ENCODE measurements at places on chromosomes 2 and 18. TPM values are rescaled to one million over a fixed set of nuclear protein-coding genes. Genes with fewer than 3 reads are reported as not detected.
A peak's percentile ranks its signal among the peaks of the same experiment; 100 is the strongest.

Gene RETSAT
- polyA plus RNA-seq = 88.0 TPM

Gene CPO
- 0.07 TPM for polyA plus RNA-seq

Gene SLC35G4
- polyA plus RNA-seq = not detected

Gene MAP3K19
- not detected for polyA plus RNA-seq

Gene ZBTB7C
- polyA plus RNA-seq = 0.01 TPM

Gene EFR3B
- 0.42 TPM for polyA plus RNA-seq

Gene EMILIN1
- polyA plus RNA-seq = 8.1 TPM

Gene ANKRD62
- polyA plus RNA-seq = not detected

Gene AP1S3
- 3.0 TPM for polyA plus RNA-seq

Gene POTEC
- not detected for polyA plus RNA-seq

Gene CHPF
- polyA plus RNA-seq = 111 TPM

Gene MC4R
- polyA plus RNA-seq = not detected

Gene HS1BP3
- polyA plus RNA-seq = 17.3 TPM

- DNase-seq = peak; percentile 23
Measured at GRCh38 chr2:121868652-121869051, 113.2 kb downstream of the TSN start.

DNA sequence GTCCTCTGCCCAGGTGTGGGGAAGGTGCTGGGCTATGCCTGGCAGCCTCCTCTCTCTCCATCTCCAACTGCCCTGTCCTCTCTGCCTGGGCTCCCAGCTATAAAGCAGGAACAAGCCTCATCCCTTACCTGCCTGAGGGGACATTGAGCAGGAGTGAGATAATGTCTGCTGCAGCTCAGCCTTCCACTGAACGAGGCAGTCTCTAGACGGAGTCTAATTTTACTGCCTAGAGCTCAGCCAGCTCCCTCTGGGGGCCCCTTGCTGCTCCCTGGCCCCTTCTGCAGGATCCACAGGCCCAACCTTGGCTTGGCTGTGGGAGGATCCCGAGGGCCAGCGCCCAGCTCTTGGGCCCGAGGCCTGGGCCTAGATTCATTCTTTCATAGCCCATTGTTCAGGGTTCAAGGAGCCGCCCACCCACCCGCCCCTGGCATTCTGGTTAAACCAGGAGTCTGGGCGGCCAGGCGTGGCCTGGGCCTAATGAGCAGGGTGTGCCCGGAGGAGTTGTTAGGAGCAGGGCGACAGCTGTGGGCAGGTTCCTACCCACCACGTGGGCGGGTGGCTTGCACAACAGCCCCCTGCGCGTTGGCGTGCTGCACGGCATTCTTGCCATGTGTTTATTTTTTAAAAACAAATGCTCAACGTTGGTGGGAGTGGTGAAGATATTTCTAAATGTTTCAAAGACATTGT, 44.6 kb downstream of the FOSL2 start:
- DNase-seq = no peak

DNA sequence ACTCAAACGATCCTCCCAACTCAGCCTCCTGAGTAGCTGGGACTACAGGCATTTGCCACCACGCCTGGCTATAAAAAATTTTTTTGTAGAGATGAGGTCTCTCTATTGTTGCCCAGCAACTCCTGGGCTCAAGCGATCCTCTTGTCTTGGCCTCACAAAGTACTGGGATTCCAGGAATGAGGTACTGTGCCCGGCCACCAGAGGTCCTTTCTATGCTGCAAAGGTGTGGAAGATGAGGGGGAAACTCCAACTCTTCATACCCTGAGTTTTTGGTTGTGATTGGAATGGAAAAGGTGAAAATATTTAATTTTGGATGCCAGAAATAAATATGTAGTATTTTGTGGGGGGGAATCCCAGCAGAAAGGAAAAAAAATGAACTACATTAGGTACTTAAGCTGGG, 36.0 kb downstream of the MRPL33 start:
- peak; percentile 36 for DNase-seq

GRCh38 chr2:200742426-200742825, 69.3 kb upstream of the BZW1 start:
- DNase-seq = no peak

DNA sequence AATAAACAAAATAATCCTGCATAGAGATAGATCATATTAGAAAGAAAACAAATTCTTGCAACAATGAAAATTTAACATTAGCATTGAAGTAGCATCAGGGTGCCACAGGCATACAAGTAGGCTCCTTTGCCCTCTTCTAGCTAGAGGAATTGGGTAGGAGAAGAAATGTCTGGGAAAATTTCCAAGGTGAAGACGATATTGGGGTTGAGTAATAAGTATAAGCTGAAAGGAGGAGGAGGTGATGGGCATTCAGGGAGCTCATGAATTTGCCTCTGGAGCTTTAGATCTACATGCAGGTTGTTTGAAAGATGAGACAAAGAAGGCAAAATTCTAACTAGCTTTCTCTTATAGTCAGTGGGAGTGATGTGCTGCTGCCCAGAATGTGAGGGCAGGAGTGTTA, 504.9 kb downstream of the CCDC85A start:
- no peak for DNase-seq

GRCh38 chr2:66753660-66754059, 318.7 kb downstream of the MEIS1 start:
- no peak for DNase-seq

GRCh38 chr2:15073664-15074063, 441.1 kb downstream of the LRATD1 start:
- DNase-seq = no peak

- DNase-seq = no peak
Measured at GRCh38 chr2:82708681-82709080, 1750.4 kb downstream of the SUCLG1 start.

GRCh38 chr2:66565291-66565690, 130.4 kb downstream of the MEIS1 start:
- DNase-seq = no peak

- no peak for DNase-seq
Measured at GRCh38 chr2:191571163-191571769, 106.7 kb upstream of the NABP1 start.

GRCh38 chr2:54048117-54048785, 67.2 kb upstream of the ACYP2 start:
- peak; percentile 47 for DNase-seq

GRCh38 chr2:168969865-168970264, 61.3 kb downstream of the ABCB11 start:
- no peak for DNase-seq

GRCh38 chr2:12552092-12552491, 164.6 kb upstream of the TRIB2 start:
- DNase-seq = no peak

DNA sequence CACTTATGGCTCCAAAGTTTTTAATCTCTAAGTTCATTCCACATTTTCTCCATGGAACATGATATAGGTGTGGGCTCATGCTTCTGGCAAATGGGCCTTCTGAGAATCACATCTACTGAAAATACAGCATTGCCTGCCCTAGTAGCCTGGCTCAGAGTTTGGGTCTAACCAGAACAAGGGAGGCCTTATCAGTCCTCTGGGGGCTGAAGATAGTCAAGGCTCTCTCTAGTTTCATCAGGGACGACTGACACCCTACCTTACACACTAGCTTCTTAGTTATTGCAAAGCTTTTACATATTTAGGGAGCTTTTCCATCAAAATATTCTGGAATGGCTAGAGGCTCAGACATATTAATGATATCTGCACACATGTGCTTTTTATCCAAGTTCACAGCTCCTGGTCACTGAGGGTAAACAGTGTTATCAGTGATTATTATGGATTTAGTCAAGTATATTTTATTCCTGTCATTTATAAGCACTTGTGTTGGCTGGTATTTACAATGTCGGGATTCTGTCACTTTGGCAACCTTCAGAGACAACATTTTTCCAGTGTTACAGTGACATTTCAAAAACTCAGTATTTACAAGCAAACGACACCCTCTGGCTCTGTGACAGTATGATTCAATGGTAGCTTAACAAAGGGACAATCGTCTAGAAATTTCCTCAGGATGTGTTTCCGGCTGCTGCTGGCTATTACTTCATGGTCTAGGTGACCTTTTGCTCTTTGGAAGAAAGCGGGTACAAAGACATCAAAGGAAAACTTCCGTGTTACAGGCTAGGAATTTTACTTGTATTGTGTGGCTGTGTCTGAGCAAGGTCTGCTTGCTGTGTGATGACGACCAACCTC, 200.6 kb downstream of the TCF4 start:
- DNase-seq = peak; percentile 0
